ENCODE measurements at places on chromosomes 5 and 9.

- DNase-seq, result no peak
These were observed 513.1 kb downstream of the PDE4D start for GRCh38 chr5:59380350-59380951.

DNA sequence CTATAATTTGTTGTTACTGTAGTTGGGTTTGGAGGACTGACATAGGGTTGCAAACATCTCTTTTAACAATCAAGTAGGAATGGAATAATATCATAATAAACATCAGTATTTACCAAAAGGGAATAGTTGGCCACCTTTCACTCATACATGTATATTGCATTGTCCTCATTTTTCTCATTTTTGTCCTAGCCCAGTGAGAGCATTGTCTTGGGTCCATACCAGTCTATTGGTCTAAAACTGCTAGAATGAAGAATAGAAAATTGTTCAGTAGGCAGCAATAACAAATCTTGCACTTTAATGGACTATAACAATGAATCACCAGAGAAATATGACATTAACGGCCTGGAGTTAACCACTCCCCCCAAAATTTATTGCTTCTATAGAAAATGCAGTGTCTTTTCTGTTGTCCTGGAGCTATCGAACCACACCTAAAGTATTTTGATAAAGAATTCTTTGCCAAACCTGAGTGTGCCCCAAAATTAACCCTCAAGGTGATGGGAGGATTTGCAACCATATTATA is 80.9 kb upstream of the IL33 start:
- DNase-seq, result no peak

DNA sequence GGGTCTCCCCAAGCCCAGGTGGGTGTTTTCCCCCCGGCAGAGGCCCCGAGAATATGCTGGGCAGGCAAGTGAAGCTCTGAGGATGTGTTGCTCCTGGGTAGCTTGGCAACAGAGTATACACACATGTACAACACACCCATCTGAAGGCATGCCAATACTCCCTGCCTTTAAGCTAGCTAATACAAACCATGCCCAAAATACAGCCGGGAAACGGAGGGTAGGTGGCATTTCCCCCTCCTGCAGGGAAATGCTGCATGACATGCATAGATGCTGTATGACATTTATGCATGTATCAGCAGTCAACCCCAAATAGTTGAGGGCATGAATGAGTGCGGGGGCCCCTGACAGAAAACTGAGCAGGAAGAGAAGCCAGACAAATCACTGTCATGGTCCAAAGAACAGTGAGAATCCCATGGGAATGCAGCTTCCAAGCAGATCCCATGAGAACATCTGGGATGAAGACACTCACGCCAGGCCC is 614.1 kb downstream of the EBF1 start:
- DNase-seq, result no peak

- DNase-seq, result no peak
These were observed 5.2 kb downstream of the SURF4 start for GRCh38 chr9:133370685-133371084.

DNA sequence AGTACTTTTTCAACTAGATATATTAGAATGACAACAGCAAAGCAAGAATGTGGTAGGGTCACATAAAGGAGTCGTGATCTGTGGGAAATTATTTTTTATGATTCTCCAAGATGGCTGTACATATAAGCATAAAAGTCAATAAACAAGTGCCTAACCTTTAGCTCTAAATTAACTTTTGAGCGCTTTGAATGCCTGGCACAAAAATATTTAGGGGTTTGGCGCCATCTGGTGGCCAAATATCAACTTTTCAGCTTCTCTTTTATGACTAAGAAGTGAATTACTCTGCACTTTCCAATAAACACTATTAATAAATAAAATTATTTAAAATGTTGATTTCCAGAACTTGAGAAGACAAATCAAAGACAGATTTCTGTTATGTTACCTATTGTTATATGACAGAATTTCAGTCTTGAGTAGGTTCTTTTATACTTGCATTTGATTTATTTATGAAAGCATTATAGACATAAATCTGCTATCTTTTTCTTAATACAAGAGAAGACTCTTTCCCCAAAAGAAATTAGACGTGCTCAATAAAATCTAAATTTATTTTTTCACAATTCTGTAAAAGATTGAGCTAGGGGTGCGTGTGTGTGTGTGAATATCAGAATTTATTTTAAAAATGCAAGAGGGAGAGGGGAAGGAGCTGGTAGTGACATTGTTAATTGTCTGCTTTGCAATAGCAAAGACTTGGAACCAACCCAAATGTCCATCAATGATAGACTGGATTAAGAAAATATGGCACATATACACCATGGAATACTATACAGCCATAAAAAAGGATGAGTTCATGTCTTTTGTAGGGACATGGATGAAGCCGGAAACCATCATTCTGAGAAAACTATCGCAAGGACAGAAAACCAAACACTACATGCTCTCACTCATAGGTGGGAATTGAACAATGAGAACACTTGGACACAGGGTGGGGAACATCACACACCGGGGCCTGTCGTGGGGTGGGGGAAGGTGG is 36.7 kb upstream of the ARRDC3 start:
- DNase-seq, result no peak
